Cardiac muscle cell (in vitro differentiated cells and primary cell): ENCODE measurements at places on chromosomes 5 and 9. TPM values are rescaled to one million over a fixed set of nuclear protein-coding genes. Genes with fewer than 3 reads are reported as not detected.

SUB1 gene
- 415 and 445 TPM in 2 replicates for polyA plus RNA-seq

LMAN2 gene
- polyA plus RNA-seq = 213 and 261 TPM in 2 replicates

PTAR1 gene
- polyA plus RNA-seq = 7.1 and 15.9 TPM in 2 replicates

AQP3 gene
- 7.2 and 9.0 TPM in 2 replicates for polyA plus RNA-seq

CAMK4 gene
- 0.67 and 1.7 TPM in 2 replicates for polyA plus RNA-seq

GABRA6 gene
- not detected in 2 replicates for polyA plus RNA-seq

CDH9 gene
- polyA plus RNA-seq = not detected in 2 replicates
